Activated T-cell treated with anti-CD3 and anti-CD28 coated beads, Interleukin-2, amount 50 U/mL, for 72 hours (primary cell): ENCODE measurements at places on chromosomes 6 and 20. TPM values are rescaled to one million over a fixed set of nuclear protein-coding genes. Genes with fewer than 3 reads are reported as not detected.

CCDC28A gene
- 41.9 TPM for total RNA-seq

UBE2C gene
- 171 TPM for total RNA-seq

GSTA3 gene
- total RNA-seq: not detected

AIF1 gene
- total RNA-seq: 98.1 TPM

SNRPB2 gene
- total RNA-seq: 78.3 TPM

RRAGD gene
- 12.2 TPM for total RNA-seq
